ENCODE measurements at places on chromosomes 4 and X.

DNA sequence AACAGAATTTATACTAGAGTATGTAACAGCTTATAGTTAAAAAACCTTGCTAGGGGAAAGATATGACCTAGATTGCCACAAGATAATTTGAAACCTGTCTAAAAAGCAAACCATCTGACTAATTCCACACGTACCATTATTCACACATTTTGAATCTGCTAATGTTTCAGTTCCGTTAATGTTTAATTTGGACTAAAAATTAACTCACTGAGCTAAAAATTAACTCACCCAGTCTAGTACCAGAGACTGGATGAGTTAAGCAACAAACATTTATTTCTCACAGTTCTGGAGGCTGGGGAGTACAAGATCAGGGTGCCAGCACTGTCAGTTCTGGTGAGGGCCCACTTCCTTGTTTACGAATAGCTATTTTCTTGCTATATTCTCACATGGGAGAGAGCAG lies 231.5 kb upstream of the DIAPH2 start:
- no peak for DNase-seq

DNA sequence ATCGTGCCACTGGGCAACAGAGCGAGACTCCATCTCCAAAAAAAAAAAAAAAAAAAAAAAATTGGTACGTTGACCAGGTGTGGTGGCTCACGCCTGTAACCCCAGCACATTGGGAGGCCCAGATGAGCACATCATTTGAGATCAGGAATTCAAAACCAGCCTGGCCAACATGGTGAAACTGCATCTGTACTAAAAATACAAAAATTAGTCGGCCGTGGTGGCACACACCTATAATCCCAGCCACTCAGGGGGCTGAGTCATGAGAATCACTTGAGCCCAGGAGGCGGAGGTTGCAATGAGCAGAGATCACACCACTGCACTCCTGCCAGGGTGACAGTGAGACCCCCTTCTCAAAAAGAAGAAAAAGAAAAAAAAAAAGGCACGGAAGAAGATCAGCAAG lies 24.5 kb downstream of the RBMX start:
- DNase-seq: no peak

DNA sequence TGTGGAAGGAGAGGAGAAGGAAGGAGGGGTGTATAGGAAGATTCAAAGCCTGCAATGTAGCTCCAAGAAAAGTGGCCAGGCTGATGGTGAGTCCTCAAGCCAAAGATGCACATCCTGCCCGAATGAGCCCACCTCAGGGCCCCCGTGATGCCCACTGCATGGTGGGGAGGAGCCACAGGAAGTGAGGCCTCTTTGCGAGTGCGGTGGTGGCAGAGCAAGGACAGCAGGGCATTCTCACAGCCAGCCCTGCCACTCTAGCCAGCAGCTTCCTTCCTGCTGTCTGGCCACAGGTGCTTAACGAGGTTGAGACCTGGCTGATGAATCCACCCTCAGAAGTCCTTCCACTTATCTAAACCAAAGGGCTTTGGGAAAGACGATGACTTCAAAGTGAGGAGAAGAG lies 55.8 kb downstream of the BCOR start:
- no peak for DNase-seq

DNA sequence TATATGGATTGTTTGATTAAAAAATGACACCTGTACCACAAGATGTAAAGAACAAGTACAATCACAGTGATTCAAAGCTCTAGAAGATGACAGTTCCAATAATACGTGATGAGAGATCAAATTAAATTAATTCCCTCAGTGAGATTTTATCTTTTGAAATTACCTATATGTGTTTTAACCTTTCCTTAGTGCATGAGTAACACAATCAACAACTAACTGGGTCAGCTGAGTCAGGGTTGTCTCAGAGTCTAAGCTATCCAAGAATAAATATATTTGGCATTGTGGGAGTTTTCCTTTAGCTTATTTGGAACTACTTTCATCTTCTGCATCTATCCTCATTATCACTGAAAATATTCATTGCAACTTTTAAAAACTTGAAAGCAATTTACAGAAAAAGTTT lies 162.8 kb downstream of the WDFY3 start:
- DNase-seq: no peak

DNA sequence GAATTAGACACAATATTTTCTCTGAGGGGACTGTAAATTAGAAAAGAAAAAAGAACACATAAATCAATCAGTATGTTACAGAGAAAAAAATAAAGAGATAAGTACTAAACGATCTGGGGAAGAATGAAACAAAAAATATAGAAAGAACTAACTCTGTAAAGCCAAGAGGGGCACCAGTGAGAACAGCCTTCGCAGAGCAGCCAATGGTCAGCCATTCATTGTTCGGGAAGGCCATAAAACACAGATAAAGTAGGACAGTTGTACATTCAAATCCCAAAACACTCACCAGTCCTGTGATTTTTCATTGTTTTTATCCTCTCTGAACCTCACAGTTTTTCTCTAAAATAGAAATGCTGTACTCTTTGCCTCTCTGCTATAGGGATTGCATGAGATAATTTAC lies 127.9 kb downstream of the NEK1 start:
- no peak for DNase-seq

DNA sequence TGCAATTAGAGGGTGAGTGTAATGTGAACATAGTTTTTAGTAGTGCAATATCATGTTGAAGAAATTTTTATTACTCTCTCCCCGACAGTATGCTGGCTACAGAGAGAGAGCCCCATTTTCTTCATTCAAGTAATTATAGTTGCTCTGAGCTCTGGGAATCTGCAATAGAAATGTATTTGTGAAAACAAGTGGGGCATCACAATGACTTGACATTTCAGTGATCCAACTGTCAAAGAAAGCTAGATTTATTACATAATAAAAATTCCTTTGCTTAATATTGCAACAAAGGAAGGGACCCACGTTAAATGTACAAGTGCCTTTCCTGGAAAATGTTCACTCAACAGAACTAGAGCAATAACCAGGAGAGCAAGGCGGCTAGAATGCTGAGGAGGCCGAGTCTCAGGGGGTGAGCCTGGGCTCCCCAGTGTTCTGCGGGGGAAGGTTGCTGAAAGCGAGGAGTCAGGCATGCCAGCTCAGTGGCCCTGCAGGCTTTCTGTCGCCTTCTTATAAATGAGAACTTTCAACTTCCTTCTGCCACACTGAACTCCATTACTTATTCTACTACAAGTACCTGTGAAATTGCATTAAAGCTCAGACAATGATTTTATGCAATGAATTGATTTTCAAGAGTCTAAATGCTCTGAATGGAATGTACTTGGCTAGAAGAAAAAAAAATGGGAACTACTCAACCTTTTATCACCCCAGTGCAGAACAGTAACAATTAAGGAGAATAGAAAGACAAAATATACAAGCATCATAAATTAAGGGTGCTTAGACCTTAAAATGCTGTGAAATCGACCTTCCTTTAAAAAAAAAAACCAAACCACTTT lies 476.4 kb downstream of the AFF2 start:
- no peak for DNase-seq

- no peak for DNase-seq
Observed at GRCh38 chr4:172356016-172356415, 542.8 kb downstream of the GALNTL6 start.

DNA sequence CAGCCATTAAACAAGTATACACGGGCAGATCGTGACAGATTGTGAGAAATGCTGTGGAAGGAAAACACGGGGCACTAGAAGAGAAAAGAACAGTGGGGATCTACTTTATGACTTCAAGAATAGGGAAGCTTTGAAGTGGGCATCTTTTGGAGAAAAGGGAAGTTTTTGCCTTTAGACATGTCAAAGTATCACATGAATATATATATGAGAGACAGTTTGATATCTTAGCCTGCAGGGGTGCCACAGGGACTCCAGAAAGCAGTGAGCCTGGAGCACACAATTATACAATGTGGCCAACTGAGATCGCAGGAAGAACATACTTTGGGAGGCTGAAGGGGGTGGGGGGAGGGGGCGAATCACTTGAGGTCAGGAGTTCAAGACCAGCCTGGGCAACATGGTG lies 35.7 kb downstream of the RELL1 start:
- DNase-seq: no peak

- no peak for DNase-seq
Observed at GRCh38 chrX:110143454-110144210, 140.7 kb downstream of the TMEM164 start.

DNA sequence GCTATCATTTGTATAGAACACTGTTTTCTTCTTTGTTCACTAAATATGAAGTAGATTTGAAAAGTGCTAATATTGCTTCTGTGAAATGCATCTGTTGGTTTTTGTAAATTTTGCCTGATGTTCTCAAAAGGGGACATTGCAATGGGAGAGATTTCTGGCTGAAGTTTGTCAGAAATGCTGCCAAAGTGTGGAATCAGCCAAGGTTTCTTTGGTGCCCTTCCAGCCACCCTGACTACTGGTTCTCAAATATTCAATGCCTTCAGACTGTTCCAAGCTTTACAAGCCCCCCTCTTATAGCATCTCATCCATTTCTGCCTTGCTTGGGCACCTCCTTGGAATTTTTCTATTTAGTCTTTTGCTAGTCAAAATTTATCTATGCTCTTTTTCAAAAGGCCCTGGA lies 60.6 kb upstream of the TMLHE start:
- no peak for DNase-seq

DNA sequence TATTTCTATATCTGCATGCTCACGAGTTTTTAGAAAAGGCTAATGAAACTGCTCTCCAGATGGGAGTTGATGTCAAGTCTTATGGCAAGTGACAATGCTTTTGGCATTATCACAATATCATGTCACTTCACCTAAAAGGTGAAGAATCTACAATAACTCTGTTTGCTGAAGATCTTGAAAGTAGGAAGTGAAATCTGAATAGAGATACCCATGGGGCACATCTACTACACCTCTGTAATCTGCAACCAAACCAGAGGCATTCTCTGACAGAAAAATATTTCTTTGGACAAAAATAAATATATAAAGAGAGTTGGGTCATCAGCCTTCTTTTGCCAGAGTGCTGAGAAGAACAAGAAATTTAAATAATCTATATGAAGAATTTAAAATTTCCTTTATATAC lies 3.9 kb upstream of the VAMP7 start:
- DNase-seq: no peak

- DNase-seq: no peak
Observed at GRCh38 chr4:48175328-48175727, 41.3 kb upstream of the TXK start.

DNA sequence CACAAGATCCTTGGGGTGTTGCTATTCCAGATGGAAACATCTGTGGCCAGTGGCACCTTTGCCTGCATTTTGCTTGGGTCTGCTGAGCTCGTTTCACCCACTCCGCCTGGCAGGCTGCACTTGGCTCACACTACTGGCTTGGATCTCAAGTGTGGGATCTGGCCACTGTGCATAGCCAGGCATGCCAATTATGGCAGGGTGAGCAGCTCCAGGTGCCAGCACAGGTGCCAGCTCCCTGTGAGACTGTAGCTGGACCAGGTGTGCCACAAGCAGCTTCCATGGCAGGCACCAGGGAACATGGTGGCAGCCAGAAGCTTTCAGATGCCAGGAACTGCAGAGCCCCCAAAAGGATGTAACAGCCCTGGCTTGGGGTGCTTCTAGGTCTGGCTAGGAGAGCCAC lies 463.8 kb upstream of the PABPC4L start:
- DNase-seq: no peak

- DNase-seq: no peak
Observed at GRCh38 chrX:97326456-97326855, 442.7 kb downstream of the RPA4 start.

GRCh38 chr4:5143940-5144339 lies 92.7 kb downstream of the STK32B start:
- DNase-seq: no peak

- no peak for DNase-seq
Observed at GRCh38 chrX:120662662-120663061, 32.8 kb upstream of the C1GALT1C1 start.

DNA sequence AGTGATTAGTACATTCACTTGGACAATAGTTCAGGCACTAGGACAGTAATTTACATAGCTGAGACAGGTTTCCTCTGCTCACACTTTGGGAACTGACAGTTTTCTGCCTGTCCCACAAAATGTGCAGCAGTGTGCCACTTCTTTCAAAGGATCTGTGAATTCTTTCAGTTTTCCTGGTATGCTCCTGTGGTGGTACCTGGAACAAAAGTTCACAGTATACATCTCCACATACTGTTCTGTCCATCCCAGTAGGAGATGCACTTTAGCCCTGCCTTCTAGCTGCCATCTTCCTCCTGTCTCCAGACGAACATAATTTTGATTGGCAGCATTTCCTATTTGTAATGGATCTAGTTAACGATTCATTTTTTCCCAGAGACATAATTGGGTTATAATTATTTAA lies 360.8 kb upstream of the CXorf51B start:
- no peak for DNase-seq

DNA sequence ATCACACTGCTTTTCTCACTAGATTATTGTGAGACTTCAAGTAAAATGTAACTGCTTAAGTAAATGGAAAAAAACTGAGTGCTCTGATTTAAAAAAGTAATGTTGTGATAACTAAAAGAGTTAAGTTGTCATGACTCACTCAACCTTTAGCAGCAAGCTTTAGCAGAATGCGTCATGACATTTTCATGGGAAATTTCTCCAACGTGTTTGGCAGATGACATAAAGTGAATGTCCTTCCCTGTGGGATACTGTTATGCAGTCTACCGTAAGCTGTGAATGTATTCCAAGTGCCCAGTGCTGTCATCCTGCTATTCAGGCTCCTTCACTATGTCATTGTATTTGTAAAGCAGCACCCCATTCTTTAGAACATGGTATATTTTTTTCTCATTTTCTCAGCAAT lies 136.2 kb downstream of the CPXCR1 start:
- no peak for DNase-seq

DNA sequence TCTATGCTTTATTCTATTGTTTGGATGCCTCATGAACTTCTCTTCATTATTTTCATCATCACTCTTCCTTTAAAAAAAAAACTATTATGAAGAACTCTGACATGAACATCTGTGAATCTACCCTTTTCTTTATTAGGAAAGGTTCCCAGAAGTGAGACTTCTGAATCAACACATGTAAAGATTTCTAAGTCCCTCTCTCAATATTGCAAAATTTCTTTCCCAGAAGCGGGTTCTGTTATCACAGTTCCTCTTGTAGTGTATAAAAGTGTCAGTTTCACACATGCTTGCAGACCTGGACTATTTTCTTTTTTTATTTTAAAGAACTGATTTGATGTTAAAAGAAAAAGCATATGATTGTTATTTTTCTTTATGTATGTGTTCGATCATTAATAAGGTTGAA lies 330.8 kb upstream of the KLF3 start:
- DNase-seq: no peak

DNA sequence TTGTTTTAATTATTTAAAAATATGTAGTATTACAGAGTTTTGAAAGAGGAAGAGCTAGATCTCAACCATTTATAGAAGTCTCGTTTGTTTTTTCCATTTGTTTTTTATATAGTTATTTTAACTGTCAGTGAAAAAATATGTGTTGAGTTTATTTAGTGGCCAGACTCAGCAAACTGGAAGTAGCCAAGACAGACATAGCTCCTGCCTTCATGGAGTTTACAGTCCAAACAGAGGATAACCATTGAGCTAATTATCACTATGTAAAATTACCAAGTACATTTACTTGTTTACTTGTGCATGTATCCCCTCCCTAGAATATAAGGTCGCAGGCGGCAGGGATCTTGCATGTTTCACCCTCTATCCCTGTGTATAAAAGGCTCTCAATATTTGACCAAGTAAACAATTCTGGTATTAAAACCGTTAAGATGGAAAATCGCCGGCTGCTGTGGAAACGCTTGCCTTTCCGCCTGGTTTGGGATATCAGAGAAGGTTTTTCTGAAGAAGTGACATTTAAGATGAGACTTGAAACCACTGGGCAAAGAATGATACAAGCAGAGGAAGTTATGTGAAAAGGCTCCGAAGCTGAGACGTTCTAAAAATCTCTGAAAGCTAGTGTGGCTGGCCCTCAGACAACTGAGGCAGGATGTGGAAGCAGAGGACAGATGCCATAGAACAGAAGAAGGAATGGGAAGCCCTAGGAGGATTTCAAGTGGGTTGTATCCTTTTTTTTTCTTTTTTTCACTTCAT lies 1.3 kb upstream of the CCNI start:
- no peak for DNase-seq

Measured in effector memory CD8-positive, alpha-beta T cell (primary cell).